ENCODE measurements at places on chromosomes 3 and 15. TPM values are rescaled to one million over a fixed set of nuclear protein-coding genes. Genes with fewer than 3 reads are reported as not detected.

DNA sequence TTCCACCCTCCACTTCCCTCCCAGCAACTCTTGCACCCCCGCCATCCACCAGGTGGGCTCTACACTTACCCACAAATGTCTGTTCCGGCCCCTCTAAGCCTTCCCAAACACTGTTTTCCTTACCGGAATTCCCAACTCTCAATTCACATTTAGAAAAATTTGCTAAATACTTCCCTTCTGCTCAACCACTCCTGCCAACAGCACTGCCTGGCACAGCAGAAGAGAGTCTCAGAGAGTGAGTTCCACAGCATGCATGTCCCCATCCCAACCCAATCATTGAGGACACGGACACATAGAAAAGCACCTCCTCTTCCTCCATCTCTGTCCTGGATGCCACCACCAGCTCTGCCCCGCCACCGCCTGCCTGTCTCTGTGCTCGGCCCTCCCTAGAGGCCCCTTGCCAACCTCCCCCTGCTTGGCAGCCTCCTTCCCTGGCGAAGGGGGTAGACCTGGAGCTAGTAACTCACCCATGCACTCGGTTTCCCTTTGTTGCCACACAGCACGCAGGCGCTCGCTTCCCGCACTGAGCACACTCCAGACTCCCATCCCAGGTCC, 66.2 kb upstream of the SLC6A1 start:
- peak; percentile 28 for DNase-seq

- DNase-seq: no peak
Observed at GRCh38 chr3:75171630-75172230, 492.4 kb upstream of the FRG2C start.

DNA sequence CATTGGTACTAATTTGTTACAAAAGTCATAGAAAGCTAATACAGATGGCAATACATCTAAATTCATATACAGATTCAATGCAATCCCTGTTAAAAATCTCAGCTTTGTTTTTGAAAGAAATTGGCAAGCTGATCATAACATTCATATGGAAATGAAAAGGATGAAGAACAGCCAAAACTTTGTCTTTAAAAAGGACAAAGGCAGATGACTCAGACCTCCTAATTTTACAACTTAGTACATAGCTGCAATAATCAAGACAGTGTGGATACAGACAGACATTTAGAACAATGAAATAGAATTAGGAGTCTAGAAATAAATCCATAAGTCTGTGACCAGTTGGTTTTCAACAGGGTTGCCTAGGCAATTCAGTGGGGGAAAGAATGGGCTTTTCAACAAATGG, 63.3 kb downstream of the AQP9 start:
- DNase-seq: no peak

Gene NDUFAF3
- 42.3 TPM for total RNA-seq

Gene LSAMP
- total RNA-seq: 0.12 TPM

- no peak for DNase-seq
Observed at GRCh38 chr3:10602769-10603768, 97.7 kb upstream of the ATP2B2 start.

DNA sequence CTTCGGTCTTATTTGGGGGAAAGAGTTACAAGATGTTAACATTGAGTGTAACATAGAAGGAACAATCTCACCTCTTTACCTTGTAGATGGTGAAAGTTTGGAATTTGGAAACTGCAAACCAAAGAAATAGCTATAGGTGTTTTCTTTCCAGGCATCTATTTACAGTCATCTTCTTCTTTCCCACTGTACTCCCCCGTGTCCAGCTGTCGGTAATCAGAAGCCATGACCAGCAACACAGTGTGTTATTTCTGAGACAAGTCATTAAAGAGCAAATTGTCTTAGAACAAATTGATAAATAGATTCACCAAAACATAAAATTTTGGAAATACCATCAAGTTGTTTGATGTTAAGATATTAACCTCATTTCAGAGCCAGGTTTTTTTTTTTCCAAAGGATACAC, 590.5 kb upstream of the NAALADL2 start:
- DNase-seq: no peak

DNA sequence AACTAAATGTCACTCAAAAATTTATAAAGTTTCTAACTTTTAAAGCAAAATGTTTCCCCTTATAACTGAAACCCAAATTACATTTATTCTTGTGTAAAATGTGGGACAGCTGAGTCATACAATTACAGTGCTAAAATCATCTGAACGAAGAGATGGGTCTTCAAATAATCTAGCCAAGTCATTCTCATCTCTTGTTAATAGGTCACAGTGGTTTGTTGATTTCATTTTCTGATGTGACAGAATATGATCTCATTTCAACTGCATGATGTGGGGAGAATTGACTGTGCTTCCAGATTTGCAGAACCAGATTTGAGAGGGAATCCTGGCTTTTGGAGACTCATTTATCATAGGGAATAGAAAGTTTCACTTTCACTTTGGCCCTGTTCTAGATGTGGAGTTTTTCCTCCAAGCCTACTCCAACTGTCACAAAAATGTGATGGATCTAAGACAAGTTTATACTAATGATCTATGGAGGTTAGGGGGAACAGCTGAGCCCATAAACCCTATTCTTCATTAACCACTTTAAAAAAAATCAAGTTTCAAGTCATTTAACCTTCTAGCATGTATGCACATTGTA, 685.0 kb downstream of the PDCD6IP start:
- DNase-seq: no peak

GRCh38 chr3:38002940-38003339, 12.4 kb downstream of the VILL start:
- peak; percentile 14 for DNase-seq

Measured in right lobe of liver (tissue), 6 donors.